ENCODE measurements at places on chromosomes 7 and 10.
A peak's percentile ranks its signal among the peaks of the same experiment; 100 is the strongest.

DNA sequence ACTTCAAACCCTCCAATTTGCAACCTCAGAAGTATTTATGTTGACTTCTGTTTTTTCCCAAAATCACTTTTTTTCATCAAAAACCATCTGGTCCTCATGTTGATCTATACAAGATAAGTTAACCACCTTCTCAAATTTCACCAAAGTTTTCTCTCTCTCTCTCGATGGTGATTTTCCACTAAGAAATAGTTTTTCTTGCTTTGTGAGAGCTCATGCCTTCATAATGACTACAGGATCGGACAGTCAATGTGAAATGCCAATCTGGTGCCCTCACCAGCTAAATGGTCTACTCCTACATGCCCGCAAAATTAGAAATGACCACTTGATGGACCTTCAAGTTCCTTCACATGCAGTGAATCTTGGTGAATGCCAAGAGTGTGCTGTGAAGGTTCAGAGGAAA, 40.4 kb downstream of the CNNM1 start:
- no peaks in the 10 kb centered on the region for H3K36me3 ChIP-seq
- no peaks in the 10 kb centered on the region for H3K4me1 ChIP-seq
- H3K27me3 ChIP-seq: peaks cover 4% of the 10 kb centered on the region
- H3K27ac ChIP-seq: no peak overlapping the region
- no peak for DNase-seq

- no peak overlapping the region for H3K4me3 ChIP-seq
- H3K27ac ChIP-seq: no peak overlapping the region
- H3K27me3 ChIP-seq: no peaks in the 10 kb centered on the region
- H3K4me1 ChIP-seq: peaks cover 12% of the 10 kb centered on the region
- peak; percentile 68 for DNase-seq
- no peaks in the 10 kb centered on the region for H3K36me3 ChIP-seq
Measured at GRCh38 chr7:116588641-116589594, 64.1 kb downstream of the CAV1 start.

DNA sequence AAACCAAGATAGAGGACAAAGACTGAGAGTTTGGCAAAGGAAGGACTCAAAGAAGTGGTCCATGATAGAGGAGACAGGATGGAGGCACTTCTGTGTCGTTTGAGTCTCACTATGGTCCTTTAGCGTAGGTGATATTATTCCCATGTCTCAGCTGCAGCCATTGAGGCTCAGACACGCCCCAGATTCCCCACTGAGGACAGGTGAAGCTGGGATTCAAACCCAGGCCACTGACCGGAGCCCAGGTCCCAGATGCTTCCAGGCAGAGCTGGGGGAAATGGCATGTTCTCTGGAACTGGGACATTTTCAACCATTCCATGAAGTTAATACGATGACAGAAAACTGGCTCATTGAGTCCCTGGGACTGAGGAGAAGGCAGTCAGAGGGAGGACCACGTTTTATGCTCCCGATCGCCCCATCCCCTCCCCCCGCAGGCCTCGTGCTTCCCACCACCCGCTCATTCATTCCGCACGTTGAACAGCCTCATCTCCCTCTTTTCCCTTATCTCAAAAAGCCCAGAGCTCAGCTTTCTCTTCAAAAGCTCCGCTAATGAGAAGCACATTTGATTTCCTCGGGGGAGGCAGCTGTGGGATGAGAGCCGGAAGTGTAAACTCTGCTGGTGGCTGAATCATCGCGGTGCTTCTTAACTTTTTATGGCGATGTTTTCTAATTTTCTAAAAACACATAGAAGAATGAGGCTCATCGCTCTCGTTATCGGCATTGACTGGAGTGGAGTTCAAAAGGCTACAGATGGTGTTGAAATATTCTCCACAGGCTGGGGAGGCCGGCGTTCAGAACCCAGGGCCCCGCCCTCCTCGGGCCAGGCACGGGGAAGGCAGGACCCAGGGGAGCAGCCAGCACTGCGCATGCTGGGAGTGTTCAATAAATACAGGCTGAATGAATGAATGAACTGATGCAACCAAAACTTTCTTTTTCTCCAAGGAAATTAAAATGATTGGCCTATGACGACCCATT, 64.0 kb downstream of the OAT start:
- H3K4me1 ChIP-seq: peaks cover 20% of the 10 kb centered on the region
- no peaks in the 10 kb centered on the region for H3K36me3 ChIP-seq
- no peaks in the 10 kb centered on the region for H3K27me3 ChIP-seq
- DNase-seq: peak; percentile 36
- H3K27ac ChIP-seq: no peak overlapping the region
- H3K4me3 ChIP-seq: no peak overlapping the region

GRCh38 chr10:117214401-117214800, 17.1 kb downstream of the KCNK18 start:
- H3K4me1 ChIP-seq: no peaks in the 10 kb centered on the region
- peaks cover 61% of the 10 kb centered on the region for H3K27me3 ChIP-seq
- H3K4me3 ChIP-seq: no peak overlapping the region

- peaks cover 13% of the 10 kb centered on the region for H3K4me1 ChIP-seq
- no peak for DNase-seq
- no peaks in the 10 kb centered on the region for H3K27me3 ChIP-seq
- H3K27ac ChIP-seq: no peak overlapping the region
- no peaks in the 10 kb centered on the region for H3K36me3 ChIP-seq
Measured at GRCh38 chr7:96737545-96738050, 28.0 kb upstream of the SEM1 start.

DNA sequence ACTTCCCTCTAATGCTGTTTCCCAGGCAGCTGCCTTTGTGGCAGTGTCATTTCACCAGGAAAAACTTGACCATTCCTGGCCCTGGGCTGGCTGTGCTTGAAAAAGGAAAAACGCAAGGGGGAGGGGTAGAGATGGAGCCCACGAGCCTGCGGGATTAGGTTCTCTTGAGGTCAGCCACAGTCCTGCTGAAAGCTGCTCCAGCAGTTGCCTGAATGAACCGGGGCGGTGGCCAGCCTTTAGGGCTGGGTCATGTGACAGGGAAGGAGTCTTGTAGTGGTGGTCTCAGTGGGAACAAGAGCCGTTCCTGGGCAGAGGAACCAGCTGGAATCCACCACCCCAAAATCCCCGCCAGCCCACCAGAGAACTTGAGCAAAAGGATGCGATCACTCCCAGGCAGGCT, 51.2 kb upstream of the LRRC4 start:
- no peak overlapping the region for H3K4me3 ChIP-seq
- H3K4me1 ChIP-seq: peaks cover 6% of the 10 kb centered on the region
- no peak overlapping the region for H3K27ac ChIP-seq

DNA sequence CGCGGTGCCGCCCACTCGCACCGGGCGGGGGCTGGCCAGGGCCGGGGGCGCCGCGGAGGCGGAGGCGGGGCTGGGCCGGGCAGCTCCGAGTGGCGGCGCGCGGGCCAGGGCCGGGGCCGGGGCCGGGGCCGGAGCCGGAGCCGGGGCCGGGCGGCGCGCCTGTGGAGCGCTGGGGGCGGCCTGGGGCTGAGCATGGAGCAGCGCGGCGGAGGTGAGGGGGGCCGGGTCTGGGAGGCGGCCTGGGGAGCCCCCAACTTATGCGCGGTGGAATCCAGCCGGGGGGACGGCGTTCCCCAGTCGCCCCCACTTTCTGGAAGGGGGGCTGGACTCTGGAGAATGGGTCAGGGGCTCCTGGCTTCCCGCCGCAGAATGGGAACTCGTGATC, at the start of gene LZTS2:
Gene LZTS2, plus strand, starts transcription at position 67 of the 385 bp plus-strand sequence. CDS start 2,731 bp downstream, outside the sequence.
- H3K4me3 ChIP-seq: peak within 1 kb of the TSS; percentile 96
- no peak for DNase-seq
- peaks cover 13% of the 10 kb centered on the region for H3K4me1 ChIP-seq
- peak within 1 kb of the TSS; percentile 67 for H3K27ac ChIP-seq
- H3K36me3 ChIP-seq: no peaks in the 10 kb centered on the region
- H3K27me3 ChIP-seq: no peaks in the 10 kb centered on the region

- no peaks in the 10 kb centered on the region for H3K27me3 ChIP-seq
- DNase-seq: no peak
- peaks cover 6% of the 10 kb centered on the region for H3K4me1 ChIP-seq
Measured at GRCh38 chr7:116621649-116622048, 50.3 kb upstream of the MET start.

GRCh38 chr10:12720217-12720981, 281.1 kb downstream of the CCDC3 start:
- no peak overlapping the region for H3K27ac ChIP-seq
- no peaks in the 10 kb centered on the region for H3K36me3 ChIP-seq
- DNase-seq: no peak

DNA sequence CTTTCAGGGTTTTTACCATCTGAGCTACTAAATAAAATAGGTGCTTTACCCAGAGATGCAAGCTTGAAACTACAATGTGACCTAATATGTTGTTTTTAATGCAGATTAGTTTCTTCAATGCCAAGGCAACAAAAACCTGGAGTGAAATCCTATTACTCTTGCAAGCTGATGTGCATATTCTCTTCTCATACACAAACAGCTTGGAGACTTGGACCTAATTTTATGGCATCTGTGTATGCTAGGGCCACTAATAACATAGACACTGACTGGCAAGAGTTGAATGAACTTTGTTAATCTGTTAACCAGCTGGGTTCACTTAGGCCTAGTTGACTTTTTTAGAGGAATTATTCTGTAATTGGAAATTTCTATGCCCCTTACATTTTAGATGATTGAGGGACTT, 23.4 kb upstream of the SMIM30 start:
- H3K36me3 ChIP-seq: no peaks in the 10 kb centered on the region
- no peak overlapping the region for H3K27ac ChIP-seq
- no peak for DNase-seq
- no peaks in the 10 kb centered on the region for H3K27me3 ChIP-seq

DNA sequence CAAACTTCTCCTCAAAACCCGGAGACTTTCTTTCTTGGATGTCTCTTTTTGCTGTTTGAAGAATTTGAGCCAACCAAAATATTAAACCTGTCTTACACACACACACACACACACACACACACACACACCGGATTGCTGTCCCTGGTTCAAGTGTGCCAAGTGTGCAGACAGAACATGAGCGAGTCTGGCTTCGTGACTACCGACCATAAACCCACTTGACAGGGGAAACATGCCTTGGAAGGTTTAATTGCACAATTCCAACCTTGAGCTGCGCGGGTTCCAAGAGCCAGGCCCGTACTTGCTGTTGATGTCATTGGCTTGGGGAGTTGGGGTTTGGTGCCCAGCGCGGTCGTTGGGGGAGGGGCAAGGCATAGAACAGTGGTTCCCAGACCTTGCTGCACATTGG, 1.7 kb downstream of the EGFR start:
- peaks cover 76% of the 10 kb centered on the region for H3K27me3 ChIP-seq
- H3K4me3 ChIP-seq: peak overlapping the region; percentile 82
- H3K4me1 ChIP-seq: no peaks in the 10 kb centered on the region
- no peak for DNase-seq

GRCh38 chr10:80164596-80164995, 32.1 kb downstream of the PLAC9 start:
- no peak overlapping the region for H3K27ac ChIP-seq
- no peaks in the 10 kb centered on the region for H3K27me3 ChIP-seq
- H3K4me1 ChIP-seq: peaks cover 13% of the 10 kb centered on the region
- no peaks in the 10 kb centered on the region for H3K36me3 ChIP-seq
- no peak overlapping the region for H3K4me3 ChIP-seq

- H3K4me3 ChIP-seq: no peak overlapping the region
- DNase-seq: peak; percentile 66
- H3K27ac ChIP-seq: no peak overlapping the region
- H3K36me3 ChIP-seq: no peaks in the 10 kb centered on the region
- no peaks in the 10 kb centered on the region for H3K27me3 ChIP-seq
Measured at GRCh38 chr10:51422311-51423120, 276.9 kb downstream of the CSTF2T start.

DNA sequence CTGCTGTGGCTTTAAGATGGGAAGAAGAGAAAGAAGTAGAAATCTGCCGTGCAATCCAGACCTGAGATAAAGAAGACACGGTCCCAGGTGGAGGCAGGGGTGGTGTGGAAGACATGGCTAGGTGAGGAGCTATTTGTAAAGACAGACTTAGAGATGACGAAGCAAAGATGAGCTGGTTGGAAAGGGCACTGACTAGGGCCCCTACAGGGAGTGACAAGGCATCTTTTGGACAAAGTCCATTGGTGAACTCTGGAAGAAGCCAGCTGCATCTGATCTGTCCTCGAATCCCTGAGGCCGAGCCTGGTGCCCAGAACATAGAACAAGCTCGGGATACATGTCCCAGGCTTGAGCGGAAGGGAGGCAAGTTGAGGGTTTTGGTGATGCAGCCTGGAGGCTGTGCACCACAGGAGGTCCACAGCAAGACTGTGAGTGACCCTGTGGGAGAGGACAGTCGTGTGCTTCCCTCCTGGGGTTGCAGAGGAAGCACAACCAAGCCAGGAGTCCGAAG, 191.2 kb downstream of the ADAM12 start:
- H3K27me3 ChIP-seq: no peaks in the 10 kb centered on the region
- H3K27ac ChIP-seq: no peak overlapping the region

- H3K4me3 ChIP-seq: peak overlapping the region; percentile 86
- peak; percentile 54 for DNase-seq
- H3K4me1 ChIP-seq: peaks cover 5% of the 10 kb centered on the region
Measured at GRCh38 chr7:99473315-99473596, 566 bp downstream of the ZNF789 start.

DNA sequence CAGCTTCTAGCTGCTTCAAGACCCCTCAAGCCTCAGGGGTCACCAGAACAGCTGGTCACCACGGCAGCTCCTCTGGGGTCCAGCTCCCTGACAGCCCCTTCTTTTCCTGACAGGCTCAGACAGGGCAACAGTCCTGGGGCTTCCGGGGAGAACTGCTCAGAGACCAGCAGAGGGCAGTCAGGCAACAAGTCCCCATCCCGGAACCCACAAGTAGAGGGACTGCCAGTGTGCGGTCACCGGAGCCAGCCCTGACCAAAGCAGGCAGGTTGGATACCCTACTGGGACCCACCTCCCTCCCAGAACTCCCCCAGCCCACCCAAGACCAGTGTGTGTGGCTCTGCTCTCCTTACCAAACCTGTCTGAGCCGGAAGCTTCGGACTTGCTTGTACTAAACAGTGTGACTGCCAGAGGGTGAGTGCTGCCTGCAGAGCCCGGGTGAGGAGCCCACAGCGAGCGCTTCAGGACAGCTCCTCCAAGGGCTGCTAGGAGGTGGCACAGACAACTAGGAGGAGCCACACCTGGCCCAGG, 40.3 kb downstream of the YKT6 start:
- peaks cover 9% of the 10 kb centered on the region for H3K4me1 ChIP-seq
- peak; percentile 91 for DNase-seq
- no peak overlapping the region for H3K4me3 ChIP-seq

GRCh38 chr7:32070051-32070405, 179 bp downstream of the PDE1C start:
- no peaks in the 10 kb centered on the region for H3K4me1 ChIP-seq
- H3K36me3 ChIP-seq: no peaks in the 10 kb centered on the region
- no peak overlapping the region for H3K27ac ChIP-seq
- no peak for DNase-seq
- H3K27me3 ChIP-seq: peaks cover 100% of the 10 kb centered on the region

DNA sequence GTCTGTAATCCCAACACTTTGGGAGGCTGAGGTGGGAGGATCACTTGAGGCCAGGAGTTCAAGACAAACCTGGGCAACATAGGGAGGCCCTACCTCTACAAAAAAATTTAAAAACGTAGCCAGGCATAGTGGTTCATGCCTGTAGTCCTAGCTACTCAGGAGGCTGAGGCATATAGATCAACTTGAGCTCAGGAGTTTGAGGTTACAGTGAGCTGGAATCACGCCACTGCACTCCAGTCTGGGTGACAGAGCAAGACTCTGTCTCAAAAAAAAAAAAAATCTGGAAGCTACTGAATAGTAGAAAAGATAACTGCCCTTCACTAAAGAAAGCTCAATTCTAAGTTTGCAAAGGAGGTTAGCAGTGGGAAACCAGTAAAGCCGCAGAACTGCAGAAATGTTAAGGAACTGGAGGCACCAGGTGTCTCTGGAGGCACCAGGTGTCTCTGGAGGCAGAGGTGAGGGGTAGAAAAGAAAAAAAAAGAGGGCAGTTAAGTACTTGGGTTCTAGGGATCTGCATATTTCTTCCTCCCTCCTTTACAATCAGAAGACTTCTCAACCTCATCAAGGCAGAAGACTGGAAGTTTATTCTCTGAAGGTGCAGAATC, 56.5 kb downstream of the RNLS start:
- peaks cover 4% of the 10 kb centered on the region for H3K4me1 ChIP-seq
- H3K4me3 ChIP-seq: no peak overlapping the region
- no peaks in the 10 kb centered on the region for H3K36me3 ChIP-seq
- DNase-seq: no peak
- H3K27me3 ChIP-seq: no peaks in the 10 kb centered on the region

Measured in neural progenitor cell (in vitro differentiated cells).